ENCODE measurements at places on chromosomes 4 and X.

GRCh38 chr4:37599092-37599790, 86.9 kb downstream of the RELL1 start:
- DNase-seq: no peak

- DNase-seq: no peak
These were observed 27.3 kb downstream of the ZNF330 start for GRCh38 chr4:141248029-141248428.

DNA sequence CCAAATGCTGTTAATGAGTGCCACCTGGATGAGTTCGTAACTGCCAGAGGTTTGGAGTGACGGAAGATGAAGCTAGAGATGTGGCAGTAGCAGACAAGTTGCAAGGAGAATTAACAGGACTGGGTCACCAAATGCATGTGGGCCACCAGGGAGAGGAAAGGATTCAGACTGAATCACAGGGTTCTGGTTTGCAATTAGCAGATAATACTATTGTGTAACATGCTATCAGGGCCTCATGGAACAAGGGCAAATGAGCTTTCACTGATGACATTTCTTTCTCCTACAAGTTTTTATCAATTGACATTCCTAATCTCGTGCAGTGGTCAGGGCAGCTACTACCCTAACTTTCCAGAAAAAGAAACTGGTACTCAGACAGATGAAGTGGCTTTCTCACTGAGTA, 21.4 kb downstream of the GAB3 start:
- DNase-seq: no peak

DNA sequence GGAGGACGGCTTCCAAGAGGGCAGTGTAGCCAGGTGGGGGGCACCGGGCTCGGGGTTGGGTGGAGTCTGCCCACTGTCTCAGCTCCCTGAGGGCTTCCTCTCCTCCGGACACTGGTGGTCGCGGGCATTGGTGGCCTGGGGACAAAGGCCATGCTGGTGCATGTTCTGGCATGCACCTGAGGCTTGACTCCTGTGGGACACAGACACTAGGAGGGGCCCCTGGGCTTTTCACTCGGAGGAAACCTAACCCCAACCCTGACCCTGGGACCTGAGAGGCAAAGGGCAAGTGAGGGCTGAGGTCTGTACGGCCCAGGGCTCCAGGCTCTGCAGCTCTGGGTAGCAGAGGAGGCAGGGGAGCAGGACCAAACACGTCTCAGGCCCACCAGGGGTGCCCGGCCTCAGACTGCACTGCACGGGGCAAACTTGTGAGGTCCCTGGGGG, 22.3 kb upstream of the FGFR3 start:
- no peak for DNase-seq

DNA sequence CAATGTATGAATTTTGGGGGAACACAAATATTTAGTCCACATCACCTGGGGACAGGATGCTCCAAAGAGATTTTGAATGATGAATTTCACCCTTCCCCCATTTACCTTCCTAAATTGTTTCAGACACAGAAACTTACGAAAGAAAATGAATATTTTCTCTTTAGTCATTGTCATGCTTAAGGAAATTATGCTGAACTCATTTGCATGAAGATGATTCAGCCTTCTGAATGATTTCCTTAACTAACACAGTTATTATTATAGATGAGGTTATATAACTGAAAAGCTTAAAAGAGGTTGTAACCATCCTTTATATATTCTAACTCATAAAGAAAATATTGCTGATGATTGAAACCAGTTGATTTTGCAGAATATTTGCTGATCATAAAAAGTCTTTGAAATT, 61.1 kb downstream of the KCNIP4 start:
- DNase-seq: no peak

GRCh38 chr4:153116291-153116680, 88.0 kb upstream of the TRIM2 start:
- DNase-seq: no peak

GRCh38 chrX:69268611-69269010, 103.4 kb upstream of the PJA1 start:
- DNase-seq: no peak

DNA sequence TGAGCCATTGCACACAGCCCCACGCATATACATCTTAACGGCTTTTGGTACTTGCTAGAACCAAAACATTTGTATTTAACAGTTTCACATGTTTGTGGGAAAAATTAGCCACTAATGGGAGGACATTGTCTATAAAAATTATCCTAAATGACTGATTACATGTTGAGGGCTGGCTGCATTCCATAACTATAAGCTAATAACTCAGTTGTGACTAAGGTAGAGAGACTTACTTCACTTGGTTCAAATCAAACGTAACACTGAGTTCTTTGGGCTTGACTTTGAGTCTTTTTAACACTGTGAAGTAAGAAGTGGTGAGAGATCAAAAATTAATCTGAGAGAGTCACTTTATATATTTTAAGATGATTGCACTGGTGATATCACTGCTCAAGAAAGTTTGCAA, 47.9 kb upstream of the PGRMC2 start:
- no peak for DNase-seq

GRCh38 chr4:55376698-55377097, 19.1 kb upstream of the TMEM165 start:
- no peak for DNase-seq

- DNase-seq: peak; percentile 86
These were observed at the start of the genes ATG4A and PSMD10 for GRCh38 chrX:108091264-108091877. Gene ATG4A, plus strand, starts transcription at chrX:108091778. Its CDS starts 49 bp downstream, at chrX:108091827. Gene PSMD10, minus strand, starts transcription at chrX:108091542. Its CDS starts 22 bp downstream, at chrX:108091520.

DNA sequence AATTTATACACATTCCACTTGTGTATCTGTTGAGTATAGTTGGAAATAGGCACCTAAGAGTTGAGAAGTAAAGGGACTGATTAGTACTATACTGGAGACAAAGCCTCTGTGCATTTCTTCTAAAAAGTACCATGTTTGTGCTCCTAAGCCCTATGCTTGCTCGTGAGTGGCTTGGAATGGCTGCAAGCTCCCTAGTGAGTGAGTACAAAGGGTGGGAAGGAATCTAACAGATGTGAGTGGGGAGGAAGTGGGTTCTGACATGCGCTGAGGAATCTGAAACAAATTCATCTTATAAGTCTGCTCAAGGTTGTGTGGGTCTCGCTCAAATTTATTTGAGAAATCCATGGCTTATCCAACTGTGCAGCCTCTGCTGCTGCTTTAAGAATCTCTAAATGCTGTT, 13.3 kb downstream of the SPCS3 start:
- DNase-seq: no peak

DNA sequence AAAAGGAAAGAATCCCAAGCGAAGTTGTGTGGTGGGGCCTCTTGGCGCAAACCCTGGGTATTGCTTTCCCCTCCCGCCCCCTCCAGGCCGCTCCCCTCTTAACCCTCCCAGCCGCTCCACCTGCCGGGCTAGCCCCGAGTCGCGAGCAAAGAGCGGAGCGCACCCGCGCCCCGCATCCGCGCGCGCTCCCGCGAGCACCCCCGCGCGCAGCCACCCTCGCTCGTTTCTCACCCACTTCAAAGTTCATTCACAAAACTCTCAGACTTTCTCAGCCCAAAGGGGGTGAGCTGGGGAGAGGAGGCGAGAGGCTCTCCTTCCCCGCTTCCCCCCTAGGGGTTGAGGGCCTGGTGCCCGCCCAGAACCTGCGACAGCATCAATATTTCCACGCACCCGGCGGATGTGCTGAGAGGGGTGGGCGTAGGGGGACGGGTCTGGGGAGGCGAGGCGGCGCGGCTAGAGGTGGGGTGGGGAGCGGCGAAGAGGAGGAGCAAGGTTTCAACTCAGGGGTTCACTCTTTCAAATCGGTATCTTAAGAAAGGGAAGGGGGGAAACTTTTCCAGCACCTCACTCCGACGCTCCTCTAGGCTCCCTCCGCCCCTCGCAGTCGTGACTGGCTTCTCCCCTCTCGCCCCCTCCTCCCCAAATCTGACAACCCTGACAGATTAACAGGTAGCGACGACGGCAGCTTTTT, 1.8 kb downstream of the MAML3 start:
- peak; percentile 61 for DNase-seq

- DNase-seq: no peak
These were observed 42.0 kb downstream of the TEC start for GRCh38 chr4:48227662-48228061.

- no peak for DNase-seq
These were observed 18.8 kb upstream of the MXD4 start for GRCh38 chr4:2280531-2281300.

DNA sequence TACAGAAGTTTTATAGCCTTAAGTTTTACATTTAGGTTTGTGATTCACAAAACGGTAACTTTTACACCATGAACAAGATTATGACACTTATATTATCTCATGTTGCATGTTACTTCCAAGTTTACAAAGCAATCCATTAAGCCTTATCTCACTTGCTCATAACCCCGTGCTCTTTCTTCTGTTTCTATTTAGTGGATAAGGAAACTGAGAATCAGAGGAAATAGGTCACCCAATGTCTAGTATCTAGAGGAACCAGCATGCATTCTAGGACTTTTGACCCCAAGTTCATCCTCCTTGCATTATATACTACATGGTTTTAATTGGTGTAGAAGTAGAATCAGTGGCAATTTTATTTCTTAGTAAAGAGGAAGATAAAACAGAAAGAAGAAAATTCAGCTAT, 67.0 kb upstream of the ANXA3 start:
- DNase-seq: no peak

DNA sequence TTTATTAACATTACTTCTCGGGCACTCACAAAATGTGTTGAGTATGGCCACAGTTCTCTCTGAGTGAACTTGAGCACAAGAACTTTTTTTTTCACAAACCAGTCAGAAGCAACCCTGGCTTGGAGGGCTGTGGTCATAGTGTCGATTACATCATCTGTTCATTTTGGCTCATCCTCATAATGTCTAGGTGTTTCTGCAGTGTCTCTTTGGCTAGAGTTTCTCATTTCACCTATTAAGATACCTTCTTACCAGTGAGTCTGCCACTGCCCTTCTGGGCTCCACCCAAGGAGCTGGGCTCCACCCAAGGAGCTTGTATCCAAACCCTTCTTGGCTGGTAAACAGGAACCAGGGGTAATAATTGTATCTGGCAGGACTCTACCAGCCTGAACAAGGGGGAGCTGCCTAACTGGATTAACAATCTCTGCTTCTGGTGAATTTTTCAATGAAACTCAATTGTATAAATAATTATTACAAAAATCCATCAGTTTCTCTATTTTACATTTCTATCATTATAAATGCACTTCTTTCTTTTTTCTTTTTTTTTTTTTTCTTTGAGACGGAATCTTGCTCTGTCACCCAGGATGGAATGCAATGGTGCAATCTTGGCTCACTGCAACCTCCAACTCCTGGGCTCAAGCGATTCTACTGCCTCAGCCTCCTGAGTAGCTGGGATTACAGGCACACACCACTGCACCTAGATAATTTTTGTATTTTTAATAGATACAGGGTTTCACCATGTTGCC, 667.7 kb upstream of the SLIT2 start:
- no peak for DNase-seq

- DNase-seq: no peak
These were observed 66.6 kb upstream of the ARHGAP24 start for GRCh38 chr4:85408301-85408700.

DNA sequence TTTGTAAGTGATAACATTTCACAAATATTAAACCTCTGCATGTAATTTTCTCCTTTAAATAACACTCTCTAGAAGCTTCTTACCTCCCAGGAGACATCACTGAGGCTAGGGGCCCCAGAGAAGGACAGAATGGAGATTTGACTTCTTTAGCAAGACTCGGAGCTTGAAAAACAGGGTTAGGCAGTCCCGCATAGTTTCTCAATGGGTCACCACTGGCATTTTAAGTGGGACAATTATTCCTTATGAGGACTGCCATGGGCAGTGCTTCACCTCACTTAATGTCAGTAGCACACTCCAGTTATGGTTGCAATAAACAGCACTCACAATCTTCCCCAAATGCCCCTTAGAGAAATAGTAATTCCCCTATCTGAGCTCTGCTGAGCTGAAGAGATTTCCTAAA, 66.7 kb upstream of the NOCT start:
- DNase-seq: no peak

DNA sequence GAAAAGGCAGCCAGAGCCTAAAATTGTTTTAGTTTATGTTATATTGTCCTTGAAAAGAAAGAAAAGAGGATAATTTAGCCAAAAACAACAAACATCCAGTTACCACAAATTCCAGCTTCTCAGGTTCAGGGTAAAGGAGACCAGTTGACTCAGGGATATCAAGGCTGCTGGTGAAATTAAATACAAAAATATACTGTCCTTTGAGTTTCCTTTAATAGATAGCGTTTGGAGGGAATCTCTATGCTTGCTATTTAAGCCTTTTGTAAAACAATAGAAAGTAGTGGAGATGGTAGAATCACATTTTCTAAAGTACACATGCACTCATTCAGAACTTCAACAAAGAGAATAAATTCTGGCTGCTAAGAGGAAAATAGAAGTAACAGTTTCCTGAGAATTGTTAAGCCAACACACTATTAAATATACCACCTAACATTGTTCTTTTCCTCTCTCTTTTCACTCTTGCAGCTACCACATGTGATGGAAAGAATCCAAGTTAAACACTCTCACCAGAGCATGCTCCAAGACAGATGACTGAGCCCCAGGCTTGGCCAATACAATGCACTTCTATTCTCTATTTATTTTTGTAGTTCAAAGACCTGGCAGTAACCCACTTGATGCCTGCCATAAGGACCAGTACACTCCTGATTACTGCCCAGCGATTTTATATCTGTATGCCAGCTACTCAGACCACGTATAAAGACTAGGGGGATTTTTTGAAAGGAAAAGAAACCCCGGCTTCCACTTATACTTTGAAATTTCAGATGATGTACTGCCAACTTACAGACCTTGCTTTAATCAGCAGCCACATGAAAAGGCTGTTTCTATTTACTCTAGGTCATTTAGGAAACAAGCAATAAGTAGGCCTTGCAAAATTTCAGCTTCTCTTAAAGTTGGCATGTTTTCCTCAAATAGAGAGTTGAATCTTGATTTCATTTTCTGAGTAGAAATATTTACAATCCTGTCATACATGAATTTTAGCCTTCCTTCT, 756.9 kb downstream of the FAT4 start:
- peak; percentile 52 for DNase-seq

- DNase-seq: no peak
These were observed 51.9 kb downstream of the CPZ start for GRCh38 chr4:8644461-8644891.

- no peak for DNase-seq
These were observed 132.7 kb downstream of the THOC2 start for GRCh38 chrX:123600181-123600580.

- DNase-seq: peak; percentile 68
These were observed 4.5 kb downstream of the CRMP1 start for GRCh38 chr4:5888222-5889001.

DNA sequence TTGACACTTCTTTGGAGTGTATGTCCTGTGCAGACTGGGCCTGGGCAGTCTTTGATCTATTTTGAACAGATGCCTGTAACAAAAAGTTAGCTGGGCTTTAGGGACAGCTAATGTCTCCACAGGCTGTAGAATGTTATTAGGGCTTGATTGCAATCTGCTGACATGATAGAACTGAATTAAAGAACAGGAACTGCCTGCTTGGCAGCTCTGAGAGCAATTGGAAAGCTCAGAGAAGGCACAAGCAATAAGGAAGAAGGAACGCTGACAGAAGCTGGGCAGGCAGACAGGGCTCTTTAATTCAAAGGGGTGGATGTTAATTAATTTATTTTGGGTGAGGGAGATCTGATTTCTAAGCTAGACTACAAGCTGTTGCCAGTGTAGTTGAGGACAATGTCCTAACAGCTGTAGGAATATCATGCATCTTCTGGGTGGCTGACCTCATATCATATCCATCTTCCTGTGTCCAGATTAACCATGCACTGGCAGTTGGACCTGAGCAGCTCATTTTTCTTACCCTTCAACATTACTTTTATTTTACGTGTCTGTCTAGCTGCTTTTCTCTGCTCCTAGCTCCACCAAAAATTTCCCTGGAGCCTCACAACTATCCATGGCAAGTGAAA, 20.7 kb upstream of the GRXCR1 start:
- DNase-seq: no peak

Measured in NCI-H774 (cell line).